ENCODE measurements at places on chromosomes 4 and X. TPM values are rescaled to one million over a fixed set of nuclear protein-coding genes. Genes with fewer than 3 reads are reported as not detected.

The GPR101 gene
- total RNA-seq, result not detected

The SNCA gene
- total RNA-seq, result 78.9 TPM

The SSX2 gene
- not detected for total RNA-seq

The ATP8A1 gene
- total RNA-seq, result 8.8 TPM

The MPP1 gene
- 23.0 TPM for total RNA-seq
